Upper lobe of right lung (tissue), 1 donor: ENCODE measurements at places on chromosomes 1 and 21.

GRCh38 chr1:16078925-16079656 lies 5.6 kb upstream of the FAM131C start:
- H3K27ac ChIP-seq: no peak overlapping the region
- H3K36me3 ChIP-seq: no peaks in the 10 kb centered on the region
- peaks cover 3% of the 10 kb centered on the region for H3K27me3 ChIP-seq
- H3K4me1 ChIP-seq: peaks cover 12% of the 10 kb centered on the region
- H3K4me3 ChIP-seq: no peak overlapping the region

- DNase-seq: peak; percentile 94
- H3K4me3 ChIP-seq: peak within 1 kb of the TSS; percentile 94
- H3K36me3 ChIP-seq: peaks cover under 1% of the 10 kb centered on the region
- H3K4me1 ChIP-seq: peaks cover 13% of the 10 kb centered on the region
These were observed at the start of gene SLC35A3 for GRCh38 chr1:99969729-99970621. Gene SLC35A3, plus strand, starts transcription at chr1:99969996. Its CDS starts 23,559 bp downstream, at chr1:99993555.

DNA sequence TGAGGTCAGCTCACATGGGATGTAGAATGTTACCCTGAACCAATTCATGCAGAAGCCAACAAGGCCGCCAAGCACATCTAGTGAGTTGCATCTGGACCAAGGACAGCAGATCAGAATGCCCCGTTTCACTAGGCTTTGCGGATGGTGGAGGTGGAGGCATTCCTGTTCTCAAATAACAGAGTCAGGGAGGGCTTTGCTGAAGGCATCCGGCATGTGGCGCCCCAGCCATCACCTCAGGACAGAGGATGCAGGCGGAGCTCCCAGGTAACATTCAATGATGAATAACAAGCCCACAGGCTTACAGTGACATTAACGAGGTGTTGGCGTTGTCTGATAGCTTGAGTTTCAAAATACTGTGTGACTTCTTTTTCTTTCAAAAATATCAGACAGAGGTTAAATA lies 476.2 kb downstream of the CAMTA1 start:
- H3K4me3 ChIP-seq: no peak overlapping the region
- no peaks in the 10 kb centered on the region for H3K36me3 ChIP-seq
- DNase-seq: no peak
- H3K4me1 ChIP-seq: no peaks in the 10 kb centered on the region
- peaks cover 6% of the 10 kb centered on the region for H3K27me3 ChIP-seq

DNA sequence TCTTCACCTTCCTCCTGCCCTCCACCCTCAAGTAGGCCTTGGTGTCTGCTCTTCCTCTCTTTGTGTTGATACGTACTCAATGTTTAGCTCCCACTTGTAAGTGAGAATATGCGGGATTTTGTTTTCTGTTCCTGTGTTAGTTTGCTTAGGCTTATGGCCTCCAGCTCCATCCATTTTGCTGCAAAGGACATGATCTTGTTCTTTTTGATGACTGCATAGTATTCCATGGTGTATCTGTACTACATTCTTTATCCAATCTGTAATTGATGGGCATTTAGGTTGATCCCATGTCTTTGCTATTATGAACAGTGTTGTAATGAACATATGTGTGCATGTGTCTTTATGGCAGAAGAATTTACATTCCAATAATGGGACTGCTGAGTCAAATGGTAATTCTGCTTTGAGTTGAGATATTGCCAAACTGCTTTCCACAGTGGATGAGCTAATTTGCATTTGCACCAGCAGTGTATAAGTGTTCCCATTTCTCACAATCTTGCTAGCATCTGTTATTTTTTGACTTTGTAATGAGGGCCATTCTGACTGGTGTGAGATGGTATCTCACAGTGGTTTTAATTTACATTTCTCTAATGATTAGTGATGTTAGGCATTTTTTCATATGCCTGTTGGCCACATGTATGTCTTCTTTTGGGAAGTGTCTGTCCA lies 272.7 kb downstream of the SDCCAG8 start:
- H3K36me3 ChIP-seq: no peaks in the 10 kb centered on the region
- DNase-seq: no peak
- H3K27ac ChIP-seq: no peak overlapping the region
- no peak overlapping the region for H3K4me3 ChIP-seq
- H3K4me1 ChIP-seq: no peaks in the 10 kb centered on the region

- no peak overlapping the region for H3K4me3 ChIP-seq
- H3K4me1 ChIP-seq: peaks cover 4% of the 10 kb centered on the region
- no peak for DNase-seq
- H3K27me3 ChIP-seq: no peaks in the 10 kb centered on the region
- no peak overlapping the region for H3K27ac ChIP-seq
- H3K36me3 ChIP-seq: no peaks in the 10 kb centered on the region
These were observed 57.4 kb upstream of the CXADR start for GRCh38 chr21:17455451-17455850.

DNA sequence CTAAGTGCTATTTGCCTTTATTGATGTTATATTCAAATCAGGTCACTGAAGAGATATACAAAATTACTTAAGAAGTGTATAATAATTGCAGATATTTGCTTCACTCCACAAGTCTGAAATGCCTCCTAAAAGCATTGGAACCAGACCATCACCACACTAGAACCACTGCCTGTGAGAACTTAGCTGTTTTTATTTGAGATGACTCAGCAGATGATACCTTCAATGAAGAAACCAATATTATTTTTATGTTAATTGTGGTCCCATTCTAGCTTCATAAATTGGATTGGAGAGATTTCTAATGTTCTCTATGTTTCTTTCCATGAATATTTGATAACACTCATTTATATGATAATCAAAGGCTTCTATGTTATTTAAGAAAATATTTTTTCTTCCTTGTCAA lies 740.6 kb downstream of the KCNT2 start:
- no peak overlapping the region for H3K27ac ChIP-seq
- no peak overlapping the region for H3K4me3 ChIP-seq
- H3K4me1 ChIP-seq: no peaks in the 10 kb centered on the region
- no peaks in the 10 kb centered on the region for H3K27me3 ChIP-seq
- H3K36me3 ChIP-seq: no peaks in the 10 kb centered on the region

- H3K4me3 ChIP-seq: no peak overlapping the region
- no peak for DNase-seq
- no peaks in the 10 kb centered on the region for H3K4me1 ChIP-seq
- H3K27me3 ChIP-seq: no peaks in the 10 kb centered on the region
These were observed 172.2 kb upstream of the C8B start for GRCh38 chr1:57137980-57138379.

- H3K27me3 ChIP-seq: peaks cover under 1% of the 10 kb centered on the region
- no peak overlapping the region for H3K4me3 ChIP-seq
- peaks cover 25% of the 10 kb centered on the region for H3K4me1 ChIP-seq
- no peak for DNase-seq
- no peaks in the 10 kb centered on the region for H3K36me3 ChIP-seq
These were observed 103.2 kb upstream of the RUNX3 start for GRCh38 chr1:25033030-25033827.

GRCh38 chr1:6557597-6557996 lies 2.5 kb downstream of the TAS1R1 start:
- peaks cover 20% of the 10 kb centered on the region for H3K4me1 ChIP-seq
- DNase-seq: no peak
- no peaks in the 10 kb centered on the region for H3K27me3 ChIP-seq
- no peaks in the 10 kb centered on the region for H3K36me3 ChIP-seq
- no peak overlapping the region for H3K27ac ChIP-seq
- no peak overlapping the region for H3K4me3 ChIP-seq

GRCh38 chr1:228045405-228045804 lies 37.1 kb upstream of the ARF1 start:
- no peaks in the 10 kb centered on the region for H3K36me3 ChIP-seq
- H3K4me1 ChIP-seq: peaks cover 6% of the 10 kb centered on the region
- DNase-seq: no peak
- no peaks in the 10 kb centered on the region for H3K27me3 ChIP-seq
- H3K27ac ChIP-seq: peak overlapping the region; percentile 58

GRCh38 chr1:228073857-228074545 lies 8.5 kb upstream of the ARF1 start:
- peak; percentile 63 for DNase-seq
- no peaks in the 10 kb centered on the region for H3K4me1 ChIP-seq
- no peaks in the 10 kb centered on the region for H3K27me3 ChIP-seq

GRCh38 chr21:16154321-16154720 lies 424.5 kb downstream of the USP25 start:
- no peak overlapping the region for H3K27ac ChIP-seq
- H3K36me3 ChIP-seq: no peaks in the 10 kb centered on the region
- DNase-seq: no peak
- H3K4me3 ChIP-seq: no peak overlapping the region

GRCh38 chr1:66729523-66729922 lies 22.7 kb upstream of the DYNLT5 start:
- peaks cover 7% of the 10 kb centered on the region for H3K4me1 ChIP-seq
- no peak overlapping the region for H3K27ac ChIP-seq
- DNase-seq: no peak
- no peaks in the 10 kb centered on the region for H3K36me3 ChIP-seq

DNA sequence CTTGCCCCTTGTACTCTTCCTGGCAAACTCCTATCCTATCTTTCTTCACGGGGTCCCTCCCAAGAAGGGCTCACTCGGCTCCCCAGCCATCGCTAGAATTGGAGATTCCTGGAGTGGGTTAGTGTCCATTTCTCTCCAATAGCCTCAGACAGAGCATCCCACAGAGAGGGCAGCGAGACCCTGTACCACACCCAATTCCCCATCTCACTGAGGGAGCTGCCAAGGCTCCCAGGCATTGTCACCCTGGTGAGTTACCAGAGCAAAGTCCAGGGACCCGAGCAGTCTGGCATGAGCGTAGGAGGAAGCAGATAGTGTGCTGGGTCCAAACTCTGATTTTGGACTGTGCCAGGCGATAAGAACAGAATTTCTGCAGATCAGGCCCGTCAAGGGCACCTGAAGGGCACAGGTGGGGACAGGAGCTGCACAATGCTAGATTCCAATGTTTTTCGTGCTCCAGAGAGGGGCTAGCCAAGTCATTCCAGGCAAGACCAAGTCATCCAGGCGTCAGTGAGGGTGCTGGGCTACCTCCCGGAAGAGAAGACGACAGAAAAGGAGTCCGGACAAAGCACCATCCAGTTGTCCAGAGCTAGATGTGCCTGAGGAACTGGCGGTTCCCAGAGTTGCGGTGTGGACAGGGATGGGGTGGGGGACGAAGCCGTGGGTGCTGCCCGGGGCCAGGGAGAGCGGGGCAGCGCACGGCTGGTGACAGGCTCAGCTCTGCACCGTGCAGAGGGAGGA lies 15.3 kb downstream of the AKR7A3 start:
- H3K27me3 ChIP-seq: no peaks in the 10 kb centered on the region
- no peaks in the 10 kb centered on the region for H3K36me3 ChIP-seq
- H3K4me1 ChIP-seq: no peaks in the 10 kb centered on the region
- no peak for DNase-seq

GRCh38 chr1:62794053-62794452 lies 10.1 kb downstream of the ATG4C start:
- no peak overlapping the region for H3K27ac ChIP-seq
- no peaks in the 10 kb centered on the region for H3K36me3 ChIP-seq
- H3K27me3 ChIP-seq: no peaks in the 10 kb centered on the region
- no peak for DNase-seq

GRCh38 chr1:195243492-195243891 lies 1364.7 kb downstream of the KCNT2 start:
- no peaks in the 10 kb centered on the region for H3K27me3 ChIP-seq
- H3K4me1 ChIP-seq: no peaks in the 10 kb centered on the region
- no peak overlapping the region for H3K27ac ChIP-seq
- H3K4me3 ChIP-seq: no peak overlapping the region
- no peaks in the 10 kb centered on the region for H3K36me3 ChIP-seq

DNA sequence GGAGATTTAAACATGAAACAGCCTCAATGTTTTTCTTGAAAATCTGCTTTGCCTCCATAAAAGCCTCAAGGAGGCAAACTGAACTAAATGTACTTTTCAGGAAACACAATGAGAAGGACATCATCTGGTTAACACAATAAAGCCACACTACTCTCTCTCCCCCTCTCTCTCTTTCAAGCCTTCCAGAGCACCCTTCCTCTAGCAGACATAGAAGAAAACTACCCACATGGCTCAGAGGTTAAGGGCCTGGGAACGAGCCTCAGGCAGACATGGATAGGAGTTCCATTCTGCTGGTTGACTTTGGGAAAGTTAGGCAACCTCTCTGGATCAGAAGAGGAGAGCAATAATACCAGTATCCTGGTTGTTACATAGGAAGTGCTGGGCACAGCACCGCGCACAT lies 42.9 kb downstream of the RUNX1 start:
- no peaks in the 10 kb centered on the region for H3K4me1 ChIP-seq
- no peak for DNase-seq
- H3K4me3 ChIP-seq: no peak overlapping the region
- no peaks in the 10 kb centered on the region for H3K36me3 ChIP-seq

DNA sequence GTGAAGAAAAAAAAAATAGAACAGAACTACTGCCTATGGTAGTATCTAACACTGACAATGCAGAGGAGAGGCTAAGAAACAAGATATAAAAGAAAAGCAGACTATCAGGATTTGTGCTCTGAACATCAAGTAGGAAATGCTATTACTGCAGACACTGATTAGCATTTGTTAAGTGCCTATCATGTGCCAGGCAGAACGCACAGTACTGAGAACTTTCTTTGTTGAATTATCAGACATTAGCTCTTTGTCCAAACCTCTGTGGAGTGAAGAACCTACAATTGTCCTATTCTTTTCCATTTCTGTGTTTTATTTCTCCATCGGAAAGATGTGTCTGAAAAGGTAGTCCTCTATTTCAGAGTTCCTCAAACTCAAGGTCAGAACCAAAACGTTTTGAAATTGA lies 30.5 kb upstream of the DISP1 start:
- no peaks in the 10 kb centered on the region for H3K36me3 ChIP-seq
- H3K27ac ChIP-seq: no peak overlapping the region
- H3K4me1 ChIP-seq: peaks cover 20% of the 10 kb centered on the region
- H3K27me3 ChIP-seq: no peaks in the 10 kb centered on the region
- H3K4me3 ChIP-seq: no peak overlapping the region

- DNase-seq: no peak
- peaks cover 19% of the 10 kb centered on the region for H3K27me3 ChIP-seq
- no peaks in the 10 kb centered on the region for H3K4me1 ChIP-seq
- H3K4me3 ChIP-seq: peak overlapping the region; percentile 42
- no peaks in the 10 kb centered on the region for H3K36me3 ChIP-seq
These were observed 427 bp downstream of the FAM3B start for GRCh38 chr21:41317063-41317392.

- H3K4me1 ChIP-seq: peaks cover 18% of the 10 kb centered on the region
- H3K27me3 ChIP-seq: no peaks in the 10 kb centered on the region
- H3K4me3 ChIP-seq: no peak overlapping the region
- H3K27ac ChIP-seq: peak overlapping the region; percentile 7
- peaks cover 12% of the 10 kb centered on the region for H3K36me3 ChIP-seq
- DNase-seq: no peak
These were observed 138.7 kb downstream of the GALNT2 start for GRCh38 chr1:230205719-230206198.

- H3K4me1 ChIP-seq: no peaks in the 10 kb centered on the region
- no peak overlapping the region for H3K4me3 ChIP-seq
- DNase-seq: no peak
- H3K27ac ChIP-seq: no peak overlapping the region
These were observed 114.1 kb downstream of the C1orf94 start for GRCh38 chr1:34290831-34291230.

DNA sequence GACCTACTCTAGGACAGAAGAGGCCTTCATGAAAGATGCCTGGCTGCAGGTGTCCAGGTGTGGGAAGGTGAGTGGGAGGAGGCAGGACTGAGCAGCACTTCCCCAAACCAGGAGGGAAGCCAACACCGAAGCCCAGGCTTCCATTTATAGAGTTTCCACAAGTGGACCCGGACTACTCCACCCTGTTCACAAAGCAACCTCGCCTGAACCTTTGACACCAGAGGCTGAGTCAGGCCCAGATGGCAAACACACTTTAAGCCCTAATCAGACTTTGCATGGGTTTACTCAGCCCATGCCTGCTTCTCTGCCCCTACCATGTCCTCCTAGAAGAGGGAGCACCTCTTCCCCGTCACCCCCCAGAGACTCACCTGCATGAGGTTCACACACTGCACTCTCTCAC lies 14.0 kb downstream of the PRR9 start:
- H3K4me3 ChIP-seq: no peak overlapping the region
- no peaks in the 10 kb centered on the region for H3K4me1 ChIP-seq
